Fibroblast of villous mesenchyme (primary cell): ENCODE measurements at places on chromosomes 3 and 15. TPM values are rescaled to one million over a fixed set of nuclear protein-coding genes. Genes with fewer than 3 reads are reported as not detected.

DNA sequence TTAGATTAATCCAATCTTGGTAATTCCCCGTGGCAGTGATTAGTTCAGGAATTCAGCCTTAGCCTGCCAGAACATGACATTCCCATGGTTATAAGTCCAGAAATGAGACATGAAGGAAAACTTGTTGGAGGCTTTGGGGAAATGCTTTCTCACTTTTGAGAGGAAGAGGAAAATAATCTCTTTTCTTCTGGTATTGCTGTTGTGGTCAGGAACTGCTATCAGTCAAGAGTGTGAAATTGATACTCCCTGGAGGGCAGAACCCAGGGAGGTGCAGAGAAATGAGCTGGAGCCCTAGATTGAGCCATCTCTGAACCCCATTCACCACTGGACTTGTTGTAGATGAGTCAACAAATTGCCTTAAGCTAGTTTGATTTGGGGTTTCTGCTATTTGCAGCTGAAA, 38.6 kb upstream of the APH1B start:
- DNase-seq, result peak; percentile 51

SPINT1 gene
- 0.32 and 0.43 TPM in 2 replicates for total RNA-seq

- DNase-seq, result peak; percentile 84
Observed at GRCh38 chr3:147298511-147298982, 107.8 kb downstream of the ZIC4 start.

GRCh38 chr3:196694202-196694638, 17.8 kb downstream of the CEP19 start:
- DNase-seq, result no peak

- DNase-seq, result no peak
Observed at GRCh38 chr15:25436707-25437106, 2.1 kb downstream of the UBE3A start.

DNA sequence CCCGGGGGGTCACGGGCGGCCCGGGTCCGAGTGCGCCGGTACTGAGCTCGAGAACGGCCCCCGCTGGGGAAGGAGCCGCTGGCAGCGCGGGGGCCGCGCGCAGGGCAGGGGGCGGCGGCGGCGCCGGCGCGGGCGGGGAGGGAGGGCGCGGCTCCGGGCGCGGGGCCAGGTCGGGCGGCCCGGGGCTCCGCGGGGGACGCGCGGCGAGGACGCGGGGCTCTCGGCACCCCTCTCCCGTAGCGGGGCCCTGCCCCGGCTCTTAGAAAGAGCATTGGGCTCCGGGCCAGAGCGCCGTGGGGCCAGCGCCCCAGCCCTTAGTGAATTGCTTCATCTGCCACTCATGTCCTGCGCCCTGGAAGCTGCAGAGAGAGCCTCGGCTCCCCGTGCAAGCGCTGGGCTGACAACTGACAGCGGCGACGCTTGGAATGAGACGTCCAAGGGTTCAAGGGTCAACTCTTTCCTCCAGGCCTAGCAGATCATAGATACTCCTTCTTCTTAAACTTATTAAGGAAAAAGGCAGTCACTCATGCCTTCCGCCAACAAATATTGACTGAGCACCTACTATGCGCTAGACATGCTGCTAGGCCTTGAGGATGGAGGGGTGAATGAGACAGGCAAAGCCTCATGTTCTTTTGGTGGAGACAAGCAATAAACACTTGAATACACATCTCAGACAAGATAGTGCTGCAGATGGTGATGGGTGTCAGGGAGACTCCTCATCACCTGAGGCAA, 140.8 kb downstream of the SMAD6 start:
- peak; percentile 79 for DNase-seq

DNA sequence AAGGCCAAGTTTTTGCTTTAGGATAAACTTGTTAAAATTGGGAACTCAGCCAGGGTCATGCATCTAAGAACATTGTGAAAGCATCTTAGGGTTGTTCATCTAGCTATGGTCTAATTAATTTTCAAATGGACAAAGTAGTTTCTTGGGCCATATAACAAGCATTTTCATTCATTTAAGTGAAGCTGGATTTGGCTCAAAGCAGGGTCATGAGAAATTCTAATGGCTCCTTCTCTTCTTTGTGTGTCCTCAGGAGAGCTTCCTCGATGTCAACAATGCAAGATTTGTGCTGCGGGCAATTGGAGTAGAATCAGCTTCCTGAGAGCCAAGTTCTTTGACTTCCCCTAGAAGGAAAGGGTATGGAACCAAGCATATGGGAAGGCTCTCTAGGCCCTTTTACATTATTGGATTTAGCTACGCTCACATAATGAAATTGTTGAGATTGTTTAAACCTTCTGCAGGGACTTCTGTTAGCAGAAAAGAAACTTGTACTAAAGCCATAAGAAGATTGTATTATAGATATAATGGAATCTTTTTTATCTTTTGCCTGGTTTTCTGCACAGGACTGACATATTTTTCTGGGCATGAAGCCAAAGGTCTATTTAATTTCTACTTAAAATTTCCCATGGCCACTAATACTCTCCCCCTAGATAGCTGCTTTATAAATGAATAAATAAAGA, 1.8 kb upstream of the SAMMSON start:
- peak; percentile 22 for DNase-seq

PLCB2 gene
- 0.43 and 0.64 TPM in 2 replicates for total RNA-seq

GRCh38 chr3:63135367-63135766, 142.7 kb upstream of the SYNPR start:
- no peak for DNase-seq

MYO5A gene
- 45.1 and 53.1 TPM in 2 replicates for total RNA-seq

GRCh38 chr3:109131276-109131675, 5.2 kb upstream of the C3orf85 start:
- no peak for DNase-seq

ZNF774 gene
- 1.6 and 1.7 TPM in 2 replicates for total RNA-seq

- no peak for DNase-seq
Observed at GRCh38 chr3:50201573-50202315, 3.3 kb upstream of the SLC38A3 start.
